Nephron progenitor cell (in vitro differentiated cells): ENCODE measurements at places on chromosomes 6 and 20.
A peak's percentile ranks its signal among the peaks of the same experiment; 100 is the strongest.

GRCh38 chr20:63135411-63135810 lies 80.5 kb downstream of the YTHDF1 start:
- no peak for DNase-seq
- no peaks in the 10 kb centered on the region for H3K4me1 ChIP-seq
- no peak overlapping the region for H3K27ac ChIP-seq
- H3K27me3 ChIP-seq, result peaks cover 56% of the 10 kb centered on the region

GRCh38 chr20:58938541-58938940 lies 42.5 kb upstream of the NELFCD start:
- DNase-seq, result no peak
- no peaks in the 10 kb centered on the region for H3K4me1 ChIP-seq
- H3K36me3 ChIP-seq, result no peaks in the 10 kb centered on the region
- H3K27me3 ChIP-seq, result peaks cover 23% of the 10 kb centered on the region
- H3K27ac ChIP-seq, result no peak overlapping the region

GRCh38 chr6:168560126-168560525 lies 119.1 kb downstream of the SMOC2 start:
- no peak overlapping the region for H3K27ac ChIP-seq
- peaks cover 4% of the 10 kb centered on the region for H3K36me3 ChIP-seq
- no peak for DNase-seq
- peaks cover 15% of the 10 kb centered on the region for H3K4me1 ChIP-seq
- H3K27me3 ChIP-seq, result peaks cover 3% of the 10 kb centered on the region

DNA sequence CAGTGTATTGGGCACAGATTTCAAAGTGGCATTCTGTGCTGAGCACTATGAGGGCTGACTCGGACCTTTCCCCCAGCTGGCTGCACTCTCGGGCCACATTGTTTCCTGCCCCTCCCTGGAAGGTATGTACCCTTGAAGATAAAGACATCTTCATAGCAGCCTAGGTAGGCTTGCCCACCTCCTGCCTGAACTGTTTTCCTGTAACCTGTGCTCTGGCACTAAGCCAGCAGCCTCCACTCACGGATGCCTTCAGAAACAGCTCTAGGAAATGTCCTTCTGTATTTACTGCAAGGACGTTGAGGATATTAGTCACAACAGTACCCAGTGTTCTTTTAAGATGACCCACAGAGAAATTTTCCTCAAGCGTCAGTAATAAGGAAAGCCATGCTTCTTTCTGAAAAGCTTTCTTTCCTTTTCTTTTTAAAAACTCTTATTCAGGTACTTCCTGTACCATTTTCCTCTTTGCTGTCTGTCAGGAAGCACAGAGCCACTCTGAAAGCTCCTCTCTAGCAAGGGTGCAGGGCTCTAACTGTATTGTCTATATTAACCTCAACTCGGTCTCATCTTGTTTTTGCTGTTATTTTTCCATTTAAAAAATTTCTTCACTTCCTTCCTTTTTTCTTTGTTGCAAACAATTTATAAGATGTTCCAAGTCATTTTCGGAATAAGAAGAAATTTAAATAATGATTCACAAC lies 43.5 kb downstream of the TTI1 start:
- DNase-seq, result no peak
- H3K36me3 ChIP-seq, result peaks cover 41% of the 10 kb centered on the region
- H3K27me3 ChIP-seq, result peaks cover 5% of the 10 kb centered on the region

DNA sequence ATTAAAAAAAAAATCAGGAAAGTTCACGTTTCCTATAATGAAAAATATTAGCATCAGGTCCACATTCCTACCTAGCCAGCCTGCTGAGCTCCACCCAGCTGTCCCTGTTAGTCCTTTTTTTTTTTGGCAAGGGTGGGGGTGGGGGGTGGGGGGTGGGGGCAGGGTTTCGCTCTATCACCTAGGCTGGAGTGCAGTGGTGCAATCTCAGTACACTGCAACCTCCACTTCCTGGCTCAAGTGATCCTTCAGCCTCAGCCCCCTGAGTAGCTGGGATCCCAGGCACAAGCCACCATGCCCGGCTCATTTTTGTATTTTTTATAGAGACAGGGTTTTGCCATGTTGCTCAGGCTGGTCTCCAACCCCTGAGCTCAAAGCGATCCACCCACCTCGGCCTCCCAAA lies 7.5 kb upstream of the SLC2A10 start:
- H3K4me1 ChIP-seq, result peaks cover 14% of the 10 kb centered on the region
- no peak overlapping the region for H3K4me3 ChIP-seq
- peaks cover 23% of the 10 kb centered on the region for H3K27me3 ChIP-seq
- no peak overlapping the region for H3K27ac ChIP-seq
- DNase-seq, result no peak
- no peaks in the 10 kb centered on the region for H3K36me3 ChIP-seq

DNA sequence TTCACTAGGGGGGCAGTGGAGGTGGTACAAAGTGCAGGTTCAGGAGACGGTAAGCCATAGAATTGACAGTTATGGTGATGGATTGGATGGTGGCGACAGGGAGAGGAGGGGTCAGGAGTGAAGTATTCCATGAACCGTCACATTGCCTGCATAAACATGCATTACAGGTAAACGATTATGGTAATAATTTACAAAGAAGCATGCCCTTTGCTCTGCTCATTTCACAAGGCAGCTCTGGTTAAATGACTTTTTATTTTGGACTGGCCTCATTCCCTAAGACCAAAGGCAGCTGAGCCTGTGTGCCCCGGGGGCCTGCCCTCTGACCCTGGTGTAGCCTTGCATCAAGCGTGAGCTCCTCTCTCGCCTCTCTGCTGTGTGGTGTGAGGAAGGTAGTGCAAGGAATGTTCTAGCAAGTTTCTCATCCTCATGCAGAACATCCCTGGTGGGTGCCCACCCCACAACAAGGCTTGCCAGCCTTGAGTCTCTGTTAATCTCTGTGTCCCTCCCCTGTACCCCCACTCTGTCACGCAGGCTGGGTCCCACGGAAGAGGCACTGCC lies 59.0 kb downstream of the PPP1R14C start:
- peak; percentile 71 for DNase-seq
- peak overlapping the region; percentile 3 for H3K4me3 ChIP-seq
- no peak overlapping the region for H3K27ac ChIP-seq
- H3K4me1 ChIP-seq, result peaks cover 56% of the 10 kb centered on the region
- H3K27me3 ChIP-seq, result peaks cover 81% of the 10 kb centered on the region

DNA sequence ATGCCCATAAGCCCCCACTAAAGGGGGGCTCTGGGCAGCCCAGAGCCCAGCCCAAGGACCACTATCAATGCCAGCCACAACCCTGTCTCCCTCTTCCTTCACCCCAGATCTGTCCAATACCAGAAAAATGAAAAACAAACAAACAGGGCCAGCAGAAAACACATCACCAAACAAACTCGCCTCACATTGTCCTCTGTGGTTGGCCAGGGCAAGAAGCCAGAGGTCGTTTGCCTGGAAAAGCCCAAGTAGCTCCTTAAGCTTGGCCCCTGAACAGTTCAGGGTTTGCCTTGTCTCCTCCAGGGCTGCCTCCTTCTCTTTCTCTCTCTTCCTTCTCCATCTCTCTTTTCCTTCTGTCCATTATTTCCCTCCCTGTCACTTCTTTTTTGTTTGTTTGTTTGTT lies 10.1 kb upstream of the SCUBE3 start:
- H3K27me3 ChIP-seq, result peaks cover 37% of the 10 kb centered on the region
- no peak overlapping the region for H3K27ac ChIP-seq
- H3K36me3 ChIP-seq, result no peaks in the 10 kb centered on the region
- DNase-seq, result no peak
- H3K4me3 ChIP-seq, result no peak overlapping the region

DNA sequence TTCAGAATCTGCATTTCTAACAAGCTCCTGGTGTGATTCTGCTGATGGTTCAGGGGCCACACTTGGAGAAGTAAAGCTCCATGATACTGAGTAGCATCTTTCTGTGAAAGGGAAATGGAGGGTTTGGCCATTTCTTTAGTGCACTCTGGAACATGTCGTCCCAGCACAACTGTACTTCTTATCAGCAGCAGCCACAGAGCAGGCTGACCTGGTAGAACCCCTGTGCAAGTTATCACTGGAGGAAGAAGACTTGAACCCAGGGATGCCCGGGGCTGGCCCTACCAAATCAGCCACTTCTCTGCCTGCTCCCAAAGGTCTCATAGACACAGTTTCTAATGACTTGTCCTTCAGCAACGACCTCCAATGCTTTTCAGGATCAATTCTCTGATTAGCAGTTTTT lies 354.7 kb upstream of the PLCB4 start:
- no peak for DNase-seq
- H3K4me1 ChIP-seq, result peaks cover 4% of the 10 kb centered on the region
- H3K27ac ChIP-seq, result no peak overlapping the region
- H3K36me3 ChIP-seq, result peaks cover 51% of the 10 kb centered on the region
- no peak overlapping the region for H3K4me3 ChIP-seq
- H3K27me3 ChIP-seq, result no peaks in the 10 kb centered on the region

- H3K4me1 ChIP-seq, result peaks cover 24% of the 10 kb centered on the region
- H3K4me3 ChIP-seq, result no peak overlapping the region
- no peaks in the 10 kb centered on the region for H3K36me3 ChIP-seq
Measured at GRCh38 chr20:46774236-46774635, 64.8 kb downstream of the SLC2A10 start.

GRCh38 chr20:46215913-46216707 lies 92.2 kb downstream of the CDH22 start:
- H3K4me1 ChIP-seq, result peaks cover 37% of the 10 kb centered on the region
- no peaks in the 10 kb centered on the region for H3K36me3 ChIP-seq
- peak; percentile 33 for DNase-seq
- no peak overlapping the region for H3K4me3 ChIP-seq
- H3K27ac ChIP-seq, result no peak overlapping the region
- peaks cover 18% of the 10 kb centered on the region for H3K27me3 ChIP-seq

DNA sequence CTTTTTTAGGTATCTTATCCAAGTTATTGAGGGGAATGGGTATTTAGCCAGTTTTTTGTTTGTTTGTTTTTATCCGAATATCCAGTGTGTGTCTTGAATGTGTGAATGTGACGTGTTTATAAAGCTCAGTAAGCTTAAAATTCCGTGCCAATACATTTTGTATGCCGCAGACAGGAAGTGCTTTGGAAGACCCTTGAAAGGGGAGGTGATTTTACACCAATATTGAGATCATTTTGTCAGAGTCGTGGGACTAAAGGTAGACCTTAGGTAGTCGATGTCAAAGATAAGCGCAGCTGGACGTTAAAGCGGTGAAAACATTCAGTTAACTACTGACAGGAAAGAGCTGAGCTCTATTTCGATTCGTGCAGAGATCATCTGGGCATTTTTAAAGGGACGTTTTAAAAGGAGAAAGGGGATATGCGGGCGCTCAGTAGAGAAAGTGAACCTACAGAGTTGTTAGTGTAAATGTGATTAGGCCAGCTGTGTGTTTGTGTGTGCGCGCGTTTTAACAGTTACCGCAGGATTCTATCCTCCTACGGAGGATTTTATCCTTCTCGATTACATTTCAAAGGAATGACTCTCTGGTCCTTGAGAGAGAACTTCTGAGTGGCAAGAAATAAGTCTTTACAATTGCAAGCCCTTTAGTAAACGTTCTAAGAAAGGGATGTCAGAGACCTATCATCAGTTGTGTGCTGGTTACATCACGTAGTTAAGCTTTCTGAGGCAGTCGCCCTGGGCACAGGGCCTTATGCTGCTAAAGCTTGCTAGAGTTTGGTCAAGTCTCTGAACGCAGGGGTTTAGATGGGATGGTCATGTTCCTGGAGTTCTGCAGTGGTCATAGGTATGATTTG lies 625 bp upstream of the ECHDC1 start:
- no peak for DNase-seq
- no peak overlapping the region for H3K27ac ChIP-seq
- H3K27me3 ChIP-seq, result no peaks in the 10 kb centered on the region
